ENCODE measurements at places on chromosomes 4 and X.

DNA sequence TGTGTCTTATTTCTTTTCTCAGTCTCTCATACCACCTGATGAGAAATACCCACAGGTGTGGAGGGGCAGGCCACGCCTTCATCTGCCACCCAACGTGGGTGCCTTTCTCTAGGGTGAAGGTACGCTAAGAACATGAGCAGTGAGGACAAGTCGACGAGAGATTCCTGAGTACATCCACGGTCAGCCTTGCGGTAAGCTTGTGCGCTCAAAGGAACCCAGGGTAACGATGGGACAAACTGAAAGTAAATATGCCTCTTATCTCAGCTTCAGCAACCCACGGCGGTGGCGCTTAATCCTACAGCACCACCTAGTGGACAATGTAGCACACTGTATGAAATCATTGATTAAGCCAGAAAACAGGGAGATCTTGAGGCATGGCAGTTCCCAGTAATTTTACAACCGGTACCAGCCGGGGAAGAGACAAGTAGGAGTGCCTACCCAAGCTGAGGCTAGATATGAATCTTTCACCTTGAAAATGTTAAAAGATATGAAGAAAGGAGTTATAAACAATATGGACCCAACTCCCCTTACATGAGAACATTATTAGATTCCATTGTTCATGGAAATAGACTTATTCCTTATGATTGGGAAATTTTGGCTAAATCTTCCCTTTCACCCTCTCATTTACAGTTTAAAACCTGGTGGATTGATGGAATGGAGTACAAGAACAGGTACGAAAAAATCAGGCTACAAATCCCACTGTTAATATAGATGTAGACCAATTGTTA is 63.0 kb downstream of the ZNF732 start:
- peak; percentile 2 for DNase-seq

DNA sequence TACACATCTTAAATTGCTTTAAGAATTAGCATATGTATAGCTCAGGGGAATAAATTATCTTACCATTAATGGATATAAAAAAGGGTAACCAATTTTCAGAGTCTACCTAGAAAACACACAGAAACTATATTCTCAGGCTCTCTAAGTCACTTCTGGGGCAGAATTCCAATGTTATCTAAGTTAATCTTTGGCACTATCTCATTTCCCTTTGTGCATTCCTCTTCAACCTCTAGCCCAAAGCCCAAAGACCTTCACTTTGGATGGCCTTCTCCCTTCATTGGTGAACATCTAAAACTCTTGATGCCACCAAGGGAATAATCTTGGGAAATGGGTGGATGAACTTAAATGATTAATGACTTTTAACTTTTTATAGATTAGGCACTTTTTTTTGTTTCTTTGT is 108.3 kb downstream of the APBB2 start:
- DNase-seq: no peak

DNA sequence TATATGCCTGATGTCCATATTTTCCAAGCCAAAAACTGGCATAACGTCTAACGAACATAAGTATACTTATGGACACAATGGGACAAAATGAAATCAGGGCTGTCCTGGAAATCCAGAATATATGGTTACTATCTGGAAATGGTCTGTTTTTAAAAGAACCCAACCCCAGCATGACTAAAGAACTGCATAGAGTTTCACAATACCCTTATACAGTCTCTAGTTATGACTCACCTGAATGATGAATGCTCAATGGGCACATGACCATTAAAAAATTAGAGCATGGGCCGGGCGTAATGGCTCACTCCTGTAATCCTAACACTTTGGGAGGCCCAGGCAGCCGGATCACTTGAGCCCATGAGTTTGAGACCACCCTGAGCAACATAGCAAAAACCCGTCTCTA is 31.8 kb downstream of the AMMECR1 start:
- no peak for DNase-seq

DNA sequence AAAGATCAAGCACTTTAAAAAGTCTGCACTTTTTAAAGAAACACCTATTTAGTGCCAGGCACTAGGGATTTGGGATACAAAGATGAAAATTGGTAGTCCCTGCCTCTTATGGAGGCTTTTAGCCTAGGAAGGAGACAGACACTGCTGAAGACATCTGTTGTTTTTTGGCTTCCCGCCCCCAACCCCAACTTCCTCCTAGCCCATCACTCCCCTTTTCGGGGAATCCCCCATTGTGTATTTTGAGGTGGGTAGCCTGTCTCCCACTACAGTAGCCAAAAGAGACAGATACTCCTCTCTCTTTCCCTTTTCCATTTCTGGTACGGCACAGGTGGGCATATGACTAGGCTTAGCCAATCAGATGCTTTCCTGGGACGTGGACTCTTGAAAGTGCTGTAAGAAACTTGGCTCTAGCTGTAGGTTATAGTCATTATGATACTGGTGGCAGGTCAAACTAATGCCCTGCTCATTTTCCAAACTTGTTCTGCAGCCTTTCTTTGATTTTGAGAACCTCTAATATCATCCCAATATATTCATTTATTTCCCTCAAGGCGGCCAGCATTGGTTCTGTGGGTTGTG is 194.6 kb upstream of the RBPJ start:
- DNase-seq: no peak

- DNase-seq: no peak
Observed at GRCh38 chr4:12993923-12994322, 490.2 kb downstream of the RAB28 start.

DNA sequence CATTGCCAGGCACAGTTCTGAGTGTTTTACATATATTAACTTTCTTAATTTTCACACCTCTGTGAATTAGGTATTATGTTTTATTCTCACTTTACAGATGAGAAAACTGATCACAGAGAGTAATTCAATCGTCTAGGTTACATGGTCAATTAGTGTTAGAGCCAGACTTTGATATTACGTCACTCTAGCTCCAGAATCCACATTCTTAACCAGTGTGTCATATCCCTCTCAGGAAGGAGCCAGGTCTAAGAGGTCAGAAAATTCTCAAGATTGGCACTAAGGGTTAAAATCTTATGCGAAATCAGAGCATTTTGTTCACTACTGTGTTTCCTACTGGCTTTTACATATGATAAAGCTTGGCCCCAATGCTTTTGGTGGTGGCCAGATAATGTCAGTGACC is 7.4 kb downstream of the DMP1 start:
- no peak for DNase-seq

DNA sequence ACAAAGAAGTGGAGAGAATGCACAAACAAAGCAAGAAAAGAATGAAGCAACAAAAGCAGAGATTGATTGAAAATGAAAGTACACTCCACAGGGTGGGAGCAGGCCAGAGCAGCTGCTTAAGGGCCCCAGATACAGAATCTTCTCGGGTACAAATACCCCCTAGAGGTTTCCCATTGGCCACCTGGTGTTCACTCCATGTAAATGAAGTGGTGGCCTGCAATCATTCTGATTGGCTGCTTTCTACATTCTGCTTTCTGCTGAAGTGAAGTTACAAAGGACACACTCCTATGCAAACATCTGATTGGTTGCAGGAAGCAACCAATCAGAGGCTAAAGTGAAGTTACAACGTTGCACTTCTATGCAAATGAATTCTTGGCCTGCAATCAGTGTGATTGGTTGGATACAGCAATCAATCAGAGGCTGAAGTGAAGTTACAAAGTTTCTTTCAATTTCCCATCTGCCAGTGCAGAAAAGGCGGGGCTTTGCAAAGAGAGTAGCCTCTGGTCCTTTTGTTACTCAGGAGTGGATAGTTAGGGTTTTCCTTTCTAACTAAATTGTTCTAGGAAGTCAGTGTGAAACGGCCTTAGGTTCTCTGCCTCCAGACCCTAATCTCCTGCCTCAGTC is 19.0 kb upstream of the GPC4 start:
- no peak for DNase-seq

- no peak for DNase-seq
Observed at GRCh38 chr4:25367004-25367621, 9.9 kb upstream of the ANAPC4 start.

GRCh38 chr4:104411502-104411901 is 83.2 kb downstream of the CXXC4 start:
- DNase-seq: no peak

Data from anterior cingulate cortex (tissue), 58 donors.